ENCODE measurements at places on chromosomes 2 and 18.

GRCh38 chr18:3304832-3305231 is 42.9 kb downstream of the MYL12B start:
- DNase-seq: no peak

DNA sequence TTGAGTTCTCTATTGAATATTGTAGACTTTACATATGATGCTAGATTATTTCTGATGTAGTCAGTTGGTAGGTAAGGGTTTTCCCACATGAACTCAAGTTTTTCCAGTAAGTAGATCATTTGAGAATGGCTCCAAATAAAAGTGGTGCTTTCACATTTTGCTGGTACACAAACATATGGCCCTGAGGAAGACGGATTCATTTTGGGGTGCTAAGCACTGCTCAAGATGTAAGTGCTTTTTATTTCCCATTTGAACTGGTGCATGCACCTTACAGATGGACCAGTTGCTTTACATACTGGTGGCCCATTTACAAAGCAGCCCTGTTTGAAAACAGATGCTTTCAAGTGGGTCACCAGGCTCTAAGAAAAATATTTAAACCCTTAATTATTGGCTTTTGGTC is 266.7 kb downstream of the MEIS1 start:
- no peak for DNase-seq

DNA sequence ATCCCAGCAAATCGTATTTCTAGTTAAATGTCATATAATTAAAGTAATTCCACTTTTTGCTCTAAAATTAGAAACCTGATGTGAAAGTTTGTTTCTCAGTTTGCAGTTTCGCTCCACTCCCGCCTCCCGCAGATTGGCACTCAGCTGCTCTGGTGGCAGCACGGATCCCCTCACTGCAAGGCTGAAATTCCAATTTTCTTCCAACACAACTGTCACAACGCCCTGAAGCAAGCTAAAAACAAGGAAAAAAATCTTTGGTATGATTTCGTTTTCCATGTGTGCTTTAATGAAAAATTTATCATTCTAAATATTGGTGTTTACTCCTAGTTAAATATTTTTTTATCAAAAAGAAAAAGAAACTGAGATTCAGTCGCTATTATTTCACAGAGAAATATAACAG is 38.5 kb downstream of the FTCDNL1 start:
- DNase-seq: no peak

DNA sequence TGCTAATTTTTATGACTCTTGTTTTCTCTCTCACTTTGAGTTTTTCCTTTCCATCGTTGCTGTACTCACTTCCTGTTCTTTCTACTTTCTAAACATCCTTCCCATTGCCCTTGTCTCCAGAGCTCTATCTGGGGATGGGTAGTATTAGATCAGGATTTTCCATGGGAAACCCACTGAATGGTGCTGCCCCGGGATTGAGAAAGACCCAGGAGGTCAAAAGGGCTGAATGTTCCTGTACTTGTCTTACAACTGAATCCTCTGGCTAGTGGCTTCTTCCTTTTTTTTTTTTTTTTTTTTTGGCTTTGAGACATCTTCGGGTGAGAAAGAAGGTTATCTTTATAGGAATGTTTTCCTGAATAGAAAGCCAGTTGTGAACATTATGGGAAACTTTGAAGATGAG is 364.8 kb upstream of the SLC14A2 start:
- no peak for DNase-seq

DNA sequence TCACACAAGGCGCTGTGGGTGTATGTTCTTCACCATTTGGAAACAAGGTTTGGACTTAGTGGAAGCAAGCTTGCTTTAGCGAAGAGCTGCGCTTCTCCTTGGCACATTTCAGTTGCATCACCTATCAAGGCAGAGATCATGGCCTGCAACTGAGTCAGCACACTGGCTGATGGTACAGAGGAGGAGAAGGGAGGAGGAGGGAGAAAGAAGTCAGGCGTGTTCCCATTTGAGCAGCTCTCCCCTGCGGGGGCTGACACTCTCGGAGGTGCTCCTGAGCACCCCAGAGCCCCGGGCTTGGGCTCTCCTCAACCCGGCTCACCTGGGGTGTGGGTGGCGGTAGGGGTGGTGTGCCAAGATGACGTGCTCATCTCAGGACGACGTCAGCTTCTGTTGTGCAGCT is 6.0 kb upstream of the SERPINB5 start:
- no peak for DNase-seq

DNA sequence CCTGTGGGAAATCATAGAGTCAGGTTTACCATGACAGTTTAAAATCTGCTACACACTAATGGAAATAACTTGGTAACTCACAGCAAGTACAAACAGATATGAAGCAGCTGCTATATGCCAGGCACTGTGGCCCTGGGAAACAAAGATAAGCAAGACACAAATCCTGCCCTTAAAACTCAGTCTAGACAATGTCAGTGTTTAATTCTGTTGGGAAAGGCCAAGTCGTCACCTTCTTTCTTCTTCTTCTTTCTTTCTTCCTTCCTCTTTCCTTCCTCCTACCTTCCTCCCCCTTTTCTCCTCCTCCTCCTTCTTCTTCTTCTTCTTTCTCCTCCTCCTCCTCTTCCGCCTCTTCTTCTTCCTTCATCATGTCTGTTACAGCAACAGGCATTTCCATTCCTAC is 26.8 kb downstream of the PLEK start:
- DNase-seq: no peak

DNA sequence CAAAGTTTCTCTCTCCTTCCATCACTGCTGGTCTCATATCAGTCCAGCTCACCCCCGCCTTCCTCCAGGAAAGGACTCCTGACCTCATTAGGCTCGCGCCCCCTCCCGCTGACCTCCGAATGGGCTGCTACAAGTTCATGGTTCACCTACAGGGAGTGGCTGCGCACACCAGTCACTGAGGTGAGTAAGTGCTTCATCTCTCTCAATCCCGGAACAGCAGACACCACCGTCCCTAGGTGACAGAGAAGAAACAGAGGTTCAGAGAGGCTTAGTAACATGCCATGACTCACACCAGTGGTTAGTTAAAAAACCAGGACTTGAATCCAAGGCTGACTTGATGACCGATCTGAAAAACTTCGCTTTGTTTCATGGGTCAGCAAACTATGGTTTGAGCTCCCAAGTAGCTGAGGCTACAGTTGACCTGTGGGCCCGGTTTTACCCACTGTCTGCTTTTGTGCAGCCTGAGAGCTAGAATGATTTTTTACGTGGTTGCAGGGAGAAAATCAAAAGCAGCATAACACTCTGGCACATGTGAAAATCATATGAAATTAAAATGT is 42.0 kb downstream of the ZFP36L2 start:
- peak; percentile 66 for DNase-seq

- DNase-seq: peak; percentile 16
Measured at GRCh38 chr2:197399887-197400540, 34.8 kb downstream of the SF3B1 start.

GRCh38 chr2:219596954-219597551 is 604 bp upstream of the STK11IP start:
- no peak for DNase-seq

DNA sequence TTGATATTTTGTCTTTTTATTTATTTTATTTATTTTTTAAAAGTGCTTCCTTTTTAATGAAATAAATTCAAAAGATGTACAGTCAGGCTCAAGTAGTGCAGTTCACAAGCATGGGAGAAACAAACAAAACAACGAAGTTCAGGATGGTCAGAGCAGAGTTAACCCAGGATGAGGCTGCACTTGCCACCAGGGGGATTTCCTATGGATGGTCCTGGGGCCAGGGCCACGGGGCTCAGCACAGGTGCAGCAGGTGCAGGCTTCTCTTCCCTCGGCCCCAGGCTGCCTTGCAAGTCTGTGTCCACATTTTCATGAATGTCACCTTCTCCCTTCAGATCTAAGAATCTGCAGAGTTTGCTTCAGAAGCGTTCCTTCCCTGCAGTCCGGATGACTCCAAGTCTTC is 76.5 kb downstream of the CDCA7 start:
- no peak for DNase-seq

DNA sequence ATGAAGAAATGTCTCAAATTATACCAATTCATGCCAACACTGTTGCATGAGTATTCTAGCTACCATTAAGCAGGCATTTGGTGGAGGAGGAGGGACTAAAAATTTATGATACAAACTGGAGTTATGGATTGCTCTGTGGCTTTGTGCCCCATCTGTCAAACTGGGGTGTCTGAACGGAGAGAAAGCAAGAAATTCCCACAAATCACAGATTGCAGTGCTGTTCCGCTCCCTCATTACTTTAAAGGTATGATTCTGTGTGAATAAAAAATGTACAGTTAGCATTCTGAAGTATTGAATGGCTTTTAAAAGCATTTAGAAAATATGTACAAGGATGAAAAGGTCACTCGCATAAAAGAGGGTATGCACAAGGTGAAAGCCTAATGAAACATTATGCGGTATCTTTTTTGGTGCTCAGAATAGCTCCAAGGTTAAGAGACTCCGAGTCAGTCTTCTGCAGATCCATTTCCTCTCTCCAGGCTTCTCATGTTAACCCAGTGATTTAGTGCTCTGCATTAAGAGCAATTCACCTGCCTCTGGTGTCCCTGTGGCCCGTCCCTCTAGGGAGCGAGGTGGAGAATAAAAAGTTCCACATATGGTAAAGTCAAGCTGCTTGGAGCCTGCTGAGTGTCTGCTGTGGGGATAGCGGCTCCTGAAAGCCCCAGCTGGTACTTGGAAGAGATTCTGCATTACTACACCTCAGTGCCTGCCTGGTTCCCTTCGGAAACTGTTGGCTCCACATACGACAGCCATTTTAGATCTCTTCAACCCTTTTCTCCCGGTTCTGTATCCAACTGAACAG is 184.2 kb downstream of the ZNF521 start:
- no peak for DNase-seq

GRCh38 chr2:100246163-100247145 is 75.8 kb downstream of the LONRF2 start:
- peak; percentile 16 for DNase-seq

- DNase-seq: no peak
Measured at GRCh38 chr18:48203961-48204666, 205.1 kb downstream of the ZBTB7C start.

- no peak for DNase-seq
Measured at GRCh38 chr18:39976771-39977170, 1978.3 kb upstream of the PIK3C3 start.

- DNase-seq: no peak
Measured at GRCh38 chr2:189338115-189338514, 103.2 kb upstream of the WDR75 start.

DNA sequence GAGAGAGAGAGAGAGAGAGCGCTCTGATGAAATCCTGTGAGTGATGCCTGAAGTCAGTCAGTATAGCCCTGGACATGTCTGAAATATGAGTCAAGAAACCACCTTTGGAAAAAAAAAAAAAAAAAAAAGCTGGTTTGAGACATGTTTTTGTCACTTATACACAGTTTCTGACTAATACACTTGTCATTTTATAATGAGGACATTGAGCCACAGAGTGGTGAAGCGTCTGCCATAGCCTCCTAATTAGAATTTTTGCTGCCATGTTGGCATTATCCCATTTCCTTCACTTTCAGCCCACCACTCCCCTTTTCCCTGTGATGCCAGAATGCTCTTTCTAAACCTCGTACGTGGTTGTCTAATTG is 15.7 kb upstream of the MYO3B start:
- DNase-seq: peak; percentile 74

GRCh38 chr2:108927936-108928659 is 60.9 kb downstream of the EDAR start:
- peak; percentile 55 for DNase-seq

- no peak for DNase-seq
Measured at GRCh38 chr2:180609626-180610340, 370.6 kb upstream of the UBE2E3 start.

- peak; percentile 36 for DNase-seq
Measured at GRCh38 chr2:103991591-103991990, 862.3 kb upstream of the POU3F3 start.

- no peak for DNase-seq
Measured at GRCh38 chr2:54940723-54941122, 109.5 kb downstream of the RTN4 start.

GRCh38 chr18:6200204-6200774 is 214.4 kb downstream of the L3MBTL4 start:
- no peak for DNase-seq

GRCh38 chr2:26245810-26246209 is 1.1 kb downstream of the HADHB start:
- DNase-seq: peak; percentile 76

GRCh38 chr2:74576211-74576862 is 21.8 kb downstream of the DOK1 start:
- DNase-seq: no peak

DNA sequence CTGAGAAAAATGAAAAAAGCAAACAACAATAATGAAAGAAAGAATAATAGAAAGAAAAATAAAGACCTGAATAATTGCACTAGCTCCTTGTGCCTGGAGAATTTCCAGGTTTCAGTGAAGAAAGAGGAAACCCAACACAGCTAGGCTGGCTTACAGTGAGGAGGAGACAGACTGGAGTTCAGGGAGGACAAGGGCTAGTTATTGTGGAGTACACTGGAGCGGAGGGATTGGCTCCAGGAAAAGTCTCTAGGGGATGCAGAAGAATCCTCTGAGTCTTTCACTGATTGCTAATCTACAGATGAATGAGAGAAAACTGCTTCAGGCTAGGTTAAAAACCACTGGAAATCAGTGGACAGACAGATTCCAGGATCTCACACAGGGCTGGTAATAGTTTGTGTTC is 163.6 kb upstream of the RBMS1 start:
- no peak for DNase-seq

DNA sequence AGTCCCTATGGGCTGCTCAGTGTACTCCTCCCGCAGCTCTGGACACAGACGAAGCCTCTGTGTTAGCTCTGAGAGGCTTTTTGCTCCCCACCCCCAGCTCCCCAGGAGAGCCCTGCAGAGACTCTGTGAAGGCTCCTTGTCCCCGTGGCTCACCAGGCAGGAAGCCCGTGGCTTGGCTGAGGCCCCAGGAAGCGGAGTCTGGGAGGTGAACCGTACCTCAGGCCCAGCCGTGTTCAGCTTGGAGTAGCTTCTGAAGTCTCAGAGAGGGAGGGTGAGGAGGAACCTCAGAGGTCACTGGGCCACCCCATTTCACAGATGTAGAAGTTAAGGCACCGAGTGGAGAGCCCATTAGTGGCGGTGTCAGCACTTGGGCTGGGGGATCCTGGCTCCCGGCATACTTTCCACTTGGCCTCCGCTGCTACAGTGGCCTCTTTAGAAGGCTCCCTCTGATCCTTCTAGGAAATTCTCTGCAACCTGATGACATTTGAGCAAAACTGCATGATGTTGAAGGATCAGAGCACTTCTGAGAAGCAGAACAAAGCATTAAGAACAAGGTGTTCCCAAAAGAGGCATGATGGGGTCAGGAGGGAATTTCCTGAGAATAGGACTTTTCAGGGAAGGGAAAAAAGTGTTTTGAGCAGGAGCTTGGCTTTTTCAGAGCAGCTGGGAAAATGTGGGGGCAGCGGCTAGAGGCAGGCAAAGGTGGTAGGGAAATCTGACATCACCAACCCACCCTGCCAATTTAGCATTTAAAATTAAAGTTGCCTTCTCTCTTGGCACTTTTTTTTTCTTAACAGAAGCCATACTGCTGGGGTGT is 79.1 kb downstream of the MCFD2 start:
- no peak for DNase-seq

DNA sequence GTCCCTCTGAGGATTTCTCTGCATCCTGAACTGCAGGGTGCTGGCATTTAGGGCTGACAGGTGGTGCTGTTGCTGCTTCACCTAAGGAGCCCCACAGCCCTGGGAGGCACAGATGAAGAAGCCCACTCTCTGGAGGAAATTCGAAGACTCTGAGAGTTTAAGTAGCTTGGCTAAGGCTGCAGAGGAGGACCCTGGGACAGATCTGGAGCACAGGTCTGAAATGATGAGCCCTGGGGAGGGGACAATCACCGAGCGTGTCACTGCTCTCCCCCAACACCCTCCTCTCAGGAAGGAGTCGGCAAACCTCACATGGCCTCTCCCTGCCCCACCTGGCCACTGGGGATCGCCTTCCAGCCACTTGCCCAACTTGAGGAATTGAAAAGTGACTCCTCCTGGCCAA is 18.6 kb downstream of the CYP27C1 start:
- DNase-seq: no peak

- DNase-seq: no peak
Measured at GRCh38 chr18:72833471-72833870, 34.3 kb downstream of the NETO1 start.

All from RKO (cell line).